ENCODE measurements at places on chromosomes 13 and 19.

GRCh38 chr19:35206379-35206778 lies 22.2 kb downstream of the FAM187B start:
- peak; percentile 68 for DNase-seq

DNA sequence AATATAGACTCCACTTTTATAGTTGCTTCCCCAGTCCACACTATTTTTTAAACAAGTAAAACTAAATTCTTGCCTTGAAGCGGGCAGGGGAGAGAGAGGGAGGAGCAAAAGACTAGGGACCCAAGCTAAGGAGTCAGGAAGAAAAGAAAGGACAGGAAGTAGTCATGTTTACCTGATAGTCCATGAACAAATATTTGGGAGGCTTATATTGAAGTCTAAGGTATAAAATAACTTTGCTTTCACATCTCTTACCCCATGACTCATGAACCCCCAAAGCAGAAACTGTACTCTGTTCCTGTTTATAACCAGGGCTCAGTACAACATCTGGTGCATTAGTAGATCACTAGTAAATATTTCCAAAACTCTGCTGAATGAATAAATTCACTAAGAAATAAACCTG lies 67.3 kb downstream of the ZAR1L start:
- DNase-seq: no peak

DNA sequence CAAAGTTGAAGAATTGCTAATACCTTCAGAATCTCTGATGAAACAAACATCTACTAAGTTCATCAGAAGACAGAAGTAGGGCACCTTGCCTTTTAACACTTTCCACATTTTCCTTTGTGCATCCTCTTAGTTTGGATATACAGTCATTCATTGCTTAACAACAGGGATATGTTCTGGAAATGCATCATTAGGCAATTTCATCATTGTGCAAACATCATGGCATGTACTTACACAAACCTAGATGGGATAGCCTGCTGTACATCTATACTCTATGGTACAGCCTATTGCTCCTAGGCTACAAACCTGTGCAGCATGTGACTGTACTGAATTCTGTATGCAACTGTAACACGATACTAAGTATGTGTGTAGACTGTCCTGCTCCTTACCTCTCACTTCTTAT lies 169.8 kb downstream of the SUCLA2 start:
- no peak for DNase-seq

- DNase-seq: no peak
Observed at GRCh38 chr13:101703838-101704237, 251.4 kb downstream of the ITGBL1 start.

GRCh38 chr19:38513762-38514167 lies 80.3 kb downstream of the RYR1 start:
- no peak for DNase-seq

DNA sequence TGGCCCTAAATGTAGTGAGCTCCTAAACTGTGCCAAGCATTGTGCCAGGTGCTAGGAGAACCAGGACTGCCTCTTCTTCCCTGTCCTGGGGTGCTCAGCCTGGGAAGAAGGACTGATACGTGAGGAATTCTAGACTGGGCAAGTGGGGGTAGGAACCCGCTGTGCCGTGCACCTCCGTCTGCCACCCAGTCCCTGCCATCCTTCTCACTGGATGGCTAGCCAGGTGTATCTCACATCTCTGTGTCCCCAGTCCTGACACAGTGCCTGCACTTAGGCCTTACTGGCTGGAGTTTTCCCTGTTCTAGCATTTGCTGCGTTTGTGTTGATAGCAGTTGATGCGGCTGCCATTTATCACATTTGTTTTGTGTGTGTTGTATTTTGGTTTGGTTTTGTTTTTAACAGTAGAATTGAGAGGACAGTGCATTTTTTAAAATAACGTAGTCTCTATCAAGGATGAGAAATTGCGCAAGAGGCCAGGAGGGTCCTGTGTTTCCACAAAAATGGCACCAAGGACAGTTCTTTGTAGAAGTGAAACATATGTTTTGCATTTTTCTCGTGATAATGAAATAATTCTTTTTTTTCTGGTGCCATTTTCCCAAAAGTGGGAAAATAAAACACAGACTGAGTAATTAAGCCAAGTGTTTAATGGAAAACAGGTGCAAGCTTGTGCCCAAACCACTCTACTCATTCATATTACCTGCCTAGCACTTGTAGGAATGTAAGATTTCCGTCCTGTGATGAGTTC lies 4.7 kb upstream of the GPR183 start:
- no peak for DNase-seq

- no peak for DNase-seq
Observed at GRCh38 chr19:1276628-1277022, 1.3 kb downstream of the FAM174C start.

DNA sequence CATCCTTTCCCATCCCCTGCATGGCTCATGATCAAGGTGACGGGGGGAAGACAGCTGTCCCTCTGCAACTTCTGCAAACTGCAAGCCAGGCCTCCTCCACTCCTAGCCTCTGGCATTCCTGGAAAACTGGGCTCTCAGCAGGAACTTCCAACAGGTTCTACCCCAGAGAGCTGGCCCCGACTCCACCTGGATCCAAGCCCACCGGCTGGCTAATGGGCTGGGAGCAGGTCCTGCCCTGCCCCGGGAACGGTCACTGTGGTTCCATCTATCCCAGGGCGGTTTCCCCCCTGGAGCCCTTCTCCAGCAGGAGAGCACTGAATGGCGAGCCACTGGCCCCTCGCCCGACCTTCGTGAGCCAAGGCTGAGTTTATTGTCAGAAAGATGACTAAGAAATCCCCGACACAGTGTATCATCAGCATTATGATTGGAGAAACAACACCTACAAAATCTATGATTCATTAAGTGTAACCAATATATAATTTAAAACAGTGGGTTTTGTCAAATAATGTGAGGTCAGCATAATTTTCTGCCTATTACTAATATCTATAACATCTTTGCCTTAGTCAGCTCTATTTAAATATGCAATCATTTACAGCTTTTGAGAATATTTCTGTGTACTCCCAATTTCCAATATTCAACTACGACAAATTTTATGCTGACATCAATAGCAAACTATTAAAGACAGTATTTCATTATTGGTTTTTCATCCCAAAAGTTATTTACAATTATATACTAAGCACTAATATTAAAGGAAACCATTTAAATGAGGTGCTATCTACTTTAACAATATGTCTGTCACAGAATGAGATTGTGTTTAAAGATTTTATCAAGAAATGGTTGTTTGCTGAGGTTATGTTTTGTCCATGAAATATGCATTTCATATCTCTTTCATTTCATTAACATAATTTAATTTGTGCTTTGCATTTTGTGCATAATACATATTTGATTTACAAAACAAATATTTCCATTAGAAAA lies 133.0 kb downstream of the URI1 start:
- DNase-seq: no peak

DNA sequence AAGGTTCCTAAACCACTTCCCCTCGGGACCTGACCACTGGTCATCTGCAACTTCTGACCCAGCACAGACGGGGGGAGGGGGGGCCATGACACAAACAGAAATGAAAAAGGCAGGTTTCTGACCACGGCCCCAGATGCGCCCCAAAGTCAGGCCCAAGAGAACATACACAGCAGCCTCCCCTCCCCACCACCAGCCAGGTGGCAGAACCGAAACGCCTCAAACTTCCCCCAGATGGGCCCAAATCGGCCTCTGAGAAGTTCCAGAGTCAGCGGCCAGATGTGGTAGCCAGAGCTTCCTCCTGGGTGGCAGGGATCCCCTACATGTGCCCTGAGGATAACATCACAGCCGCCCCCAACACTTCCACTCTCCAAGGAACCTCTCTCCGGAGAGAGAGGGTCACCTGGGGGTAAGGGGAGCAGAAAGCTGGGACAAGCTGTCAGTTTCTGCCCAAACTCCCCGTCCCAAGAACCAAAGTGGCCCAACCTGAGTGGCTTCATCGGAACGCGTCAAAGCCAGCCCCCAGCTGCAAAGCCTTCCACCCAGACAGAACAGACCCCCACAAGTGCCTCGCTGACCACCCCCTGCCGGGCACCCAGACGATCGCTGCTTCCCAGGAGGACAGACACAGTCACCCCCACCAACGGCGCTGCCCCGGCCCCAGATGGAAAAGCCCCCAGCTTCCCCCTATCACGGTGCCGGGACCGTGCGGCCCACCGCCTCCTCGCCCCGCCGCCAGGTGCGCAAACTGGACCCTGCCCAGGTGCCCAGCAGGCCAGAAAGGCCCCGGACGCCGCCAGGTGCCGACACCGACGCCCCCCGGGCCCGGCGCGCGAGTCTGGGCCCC lies 800 bp downstream of the ELL start:
- no peak for DNase-seq

DNA sequence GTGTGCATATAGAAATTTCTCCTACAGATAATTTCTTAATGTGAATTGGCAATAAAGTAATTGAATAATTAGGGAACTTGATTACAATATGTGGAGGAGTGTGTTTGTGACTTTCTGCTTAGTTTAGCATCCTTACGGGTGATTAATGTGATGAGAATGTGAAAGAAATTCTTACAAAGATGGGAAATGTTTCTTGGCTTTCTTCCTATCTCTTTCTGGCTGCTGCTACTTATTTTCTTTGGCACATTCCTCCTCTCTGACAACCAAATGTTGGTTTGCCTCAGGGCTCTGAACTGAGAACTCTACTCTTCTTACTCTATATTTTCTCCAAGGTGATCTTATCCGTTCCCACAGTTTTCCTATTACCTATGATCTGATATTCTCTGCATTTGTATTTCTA lies 300.1 kb downstream of the TBC1D4 start:
- DNase-seq: no peak

DNA sequence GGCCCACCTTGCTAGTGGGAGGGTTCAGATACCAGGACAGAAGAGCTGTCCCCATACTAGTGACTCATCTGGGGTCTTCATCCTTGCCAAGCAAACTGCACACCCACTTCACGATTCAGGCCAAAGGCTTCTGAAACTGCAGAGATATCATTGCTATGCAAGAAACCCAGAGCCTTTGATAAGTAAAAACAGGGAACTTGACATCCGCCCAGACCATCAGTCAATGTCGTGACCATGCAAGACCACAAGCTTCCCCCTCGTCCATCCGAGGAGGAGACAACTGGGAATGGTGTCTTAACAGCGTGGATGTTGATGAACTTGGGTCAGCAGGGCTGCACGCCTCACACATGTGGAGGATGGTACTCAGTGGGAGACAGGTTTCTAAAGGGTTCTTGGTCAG lies 58.0 kb downstream of the ABCC4 start:
- DNase-seq: no peak

Measured in T-helper 22 cell (primary cell).